AG10803 (cell line): ENCODE measurements at places on chromosomes 2 and 18.

DNA sequence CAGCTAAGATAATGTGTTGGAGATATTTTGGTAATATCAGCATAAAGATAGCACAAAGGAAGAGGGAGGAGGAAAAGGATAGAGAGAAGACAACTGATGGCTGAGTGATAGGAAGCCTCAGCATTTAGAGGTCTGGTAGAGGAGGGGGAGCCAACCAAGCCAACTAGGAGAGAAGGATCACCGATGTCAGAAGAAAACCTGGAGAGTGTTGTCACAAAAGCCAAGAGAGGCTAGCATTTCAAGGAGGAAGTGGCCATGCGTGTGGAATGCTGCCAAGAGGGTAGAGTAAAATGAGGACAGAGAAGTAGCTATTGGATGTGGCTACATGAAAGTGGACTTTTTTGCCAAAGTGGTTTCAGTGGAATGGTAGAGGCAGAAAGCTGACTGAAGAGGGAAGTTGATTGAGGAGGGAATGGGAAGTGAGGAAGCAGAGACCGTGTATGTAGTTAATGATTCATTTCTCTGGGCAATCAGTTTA, 34.3 kb downstream of the LCLAT1 start:
- DNase-seq, result no peak

DNA sequence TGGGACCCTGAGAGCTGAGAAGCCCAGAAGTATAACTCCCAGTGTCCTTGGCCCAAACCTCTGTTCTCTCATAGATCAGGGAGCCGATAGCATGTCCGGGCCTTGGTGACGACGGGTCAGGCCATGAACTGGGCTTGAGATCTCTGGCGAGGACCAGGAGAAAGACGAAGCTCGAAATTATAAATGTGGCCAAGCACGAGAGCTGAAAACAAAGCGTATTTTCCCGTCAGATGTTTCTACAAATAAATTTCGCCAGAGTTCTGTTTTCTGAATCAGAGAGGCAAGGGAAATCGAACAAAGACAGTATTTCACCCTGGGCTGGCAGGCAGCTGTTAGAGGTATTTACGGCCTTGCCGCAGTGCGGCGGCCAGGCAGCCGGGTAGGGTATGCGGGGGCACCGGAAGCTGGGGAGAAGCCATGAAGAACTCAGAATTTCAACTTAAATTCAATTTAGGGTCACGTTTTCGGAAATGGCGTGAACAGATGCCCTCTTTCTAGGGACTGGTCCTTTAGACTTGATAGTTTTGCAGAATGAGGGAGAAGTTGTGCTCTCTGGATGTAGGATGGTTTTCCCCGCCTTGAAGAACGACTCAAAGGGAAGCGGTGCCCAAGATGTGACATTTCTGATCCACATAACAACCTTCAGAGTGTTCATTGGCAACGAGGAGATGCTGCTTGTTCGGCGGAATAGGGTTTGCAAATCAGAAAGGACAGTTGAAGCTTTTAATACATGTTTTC, 9.6 kb downstream of the HOXD8 start:
- peak; percentile 63 for DNase-seq

DNA sequence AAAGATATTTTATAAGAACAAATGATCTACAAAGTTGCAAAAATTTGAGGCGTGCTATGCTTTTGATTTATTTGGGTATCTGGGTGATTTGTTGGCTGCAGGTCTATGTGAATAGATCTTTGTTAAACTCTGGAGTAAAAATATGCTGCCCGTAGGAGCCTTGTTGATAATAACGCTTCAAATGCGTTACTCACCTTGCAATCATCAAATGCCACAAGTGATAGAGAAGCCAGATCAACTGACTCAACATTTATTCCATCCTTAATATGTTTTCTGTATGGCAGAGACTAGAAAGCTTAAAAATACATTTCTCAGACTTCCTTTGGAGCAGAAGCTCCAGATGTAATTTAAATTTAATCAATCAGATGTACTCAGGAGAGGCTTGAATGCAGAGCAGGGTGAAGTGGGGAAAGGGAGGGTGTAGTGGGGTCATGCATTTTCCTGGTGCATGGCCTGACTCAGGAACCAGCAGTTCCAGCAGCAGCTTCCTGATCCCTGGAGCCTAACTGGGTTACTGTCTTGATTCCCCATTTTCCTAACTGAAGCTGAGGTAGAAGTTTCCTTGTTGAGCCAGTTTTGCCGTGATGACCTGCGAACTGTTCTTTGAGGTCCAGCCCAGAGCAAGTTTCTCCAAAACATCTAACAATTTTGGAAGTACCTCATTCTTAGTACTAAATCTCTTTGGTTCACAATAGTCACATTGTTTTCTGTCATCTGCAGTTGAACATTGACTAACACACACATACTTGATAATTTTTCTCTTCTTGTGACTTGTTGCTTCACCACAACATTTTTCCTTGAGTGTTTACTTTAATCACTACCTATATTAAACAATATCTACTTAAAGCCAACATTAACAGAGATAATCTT, 284.7 kb upstream of the CWC22 start:
- DNase-seq, result no peak

- no peak for DNase-seq
Measured at GRCh38 chr2:135546436-135546835, 15.2 kb downstream of the R3HDM1 start.

DNA sequence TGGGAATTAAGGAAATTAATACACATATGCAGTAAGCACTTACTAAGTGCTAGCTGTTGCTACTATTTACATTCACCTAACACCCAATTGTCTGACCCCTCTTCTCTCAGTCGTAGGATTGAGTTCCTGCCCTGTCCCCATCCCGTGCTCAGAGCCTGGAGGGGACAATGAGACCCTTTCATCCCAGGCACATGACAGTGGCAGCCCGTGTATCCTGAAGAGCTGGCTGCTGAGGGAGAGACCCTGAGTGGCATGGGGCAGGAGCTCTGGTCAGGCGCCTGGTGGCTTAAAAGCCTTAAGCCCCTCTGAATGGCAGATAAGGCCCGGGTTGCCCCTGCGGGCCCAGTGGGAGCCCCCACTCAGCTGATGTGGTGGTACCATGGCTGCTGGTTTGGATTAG, 99.0 kb downstream of the DYSF start:
- no peak for DNase-seq
